Esophagus muscularis mucosa (tissue), 4 donors: ENCODE measurements at places on chromosomes 2 and 18. TPM values are rescaled to one million over a fixed set of nuclear protein-coding genes. Genes with fewer than 3 reads are reported as not detected.

- no peaks in the 10 kb centered on the region for H3K27me3 ChIP-seq
- no peak for DNase-seq
- H3K4me3 ChIP-seq = no peak overlapping the region
- no peaks in the 10 kb centered on the region for H3K36me3 ChIP-seq
Measured at GRCh38 chr2:33321236-33321771, 155.1 kb upstream of the RASGRP3 start.

- no peak overlapping the region for H3K4me3 ChIP-seq
- no peaks in the 10 kb centered on the region for H3K36me3 ChIP-seq
- no peak for DNase-seq
- H3K4me1 ChIP-seq = peaks cover 29% of the 10 kb centered on the region
- no peak overlapping the region for H3K27ac ChIP-seq
Measured at GRCh38 chr2:3628241-3628679, 29.7 kb upstream of the ALLC start.

DNA sequence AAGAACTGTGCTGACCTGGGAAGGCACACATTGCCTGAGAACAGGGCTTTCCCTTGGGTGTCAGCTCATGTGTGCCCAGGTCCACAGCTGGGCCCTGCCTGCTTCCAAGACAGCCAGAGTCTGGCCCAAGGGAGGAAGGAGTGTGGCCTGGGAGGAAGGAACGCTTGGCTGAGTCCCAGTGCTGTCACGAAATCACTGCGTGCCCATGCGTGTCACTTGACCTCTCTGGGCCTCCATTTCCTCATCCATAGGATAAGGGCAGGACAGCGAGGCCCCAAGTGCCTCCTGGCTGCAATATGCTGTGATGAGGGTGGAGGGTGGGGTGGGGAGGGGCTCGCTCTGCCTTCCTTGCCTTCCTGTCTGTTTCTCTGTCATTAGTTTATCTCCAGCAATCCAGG, 642 bp upstream of the KCNK3 start:
- no peaks in the 10 kb centered on the region for H3K36me3 ChIP-seq
- peaks cover 23% of the 10 kb centered on the region for H3K4me1 ChIP-seq
- H3K27ac ChIP-seq = peak overlapping the region; percentile 84
- H3K27me3 ChIP-seq = peaks cover 43% of the 10 kb centered on the region

The TFCP2L1 gene
- total RNA-seq = 0.42 TPM

The DUSP28 gene
- 5.0 TPM for total RNA-seq

The OLA1 gene
- 62.7 TPM for total RNA-seq
